ENCODE measurements at places on chromosomes 5 and 9. TPM values are rescaled to one million over a fixed set of nuclear protein-coding genes. Genes with fewer than 3 reads are reported as not detected.

DNA sequence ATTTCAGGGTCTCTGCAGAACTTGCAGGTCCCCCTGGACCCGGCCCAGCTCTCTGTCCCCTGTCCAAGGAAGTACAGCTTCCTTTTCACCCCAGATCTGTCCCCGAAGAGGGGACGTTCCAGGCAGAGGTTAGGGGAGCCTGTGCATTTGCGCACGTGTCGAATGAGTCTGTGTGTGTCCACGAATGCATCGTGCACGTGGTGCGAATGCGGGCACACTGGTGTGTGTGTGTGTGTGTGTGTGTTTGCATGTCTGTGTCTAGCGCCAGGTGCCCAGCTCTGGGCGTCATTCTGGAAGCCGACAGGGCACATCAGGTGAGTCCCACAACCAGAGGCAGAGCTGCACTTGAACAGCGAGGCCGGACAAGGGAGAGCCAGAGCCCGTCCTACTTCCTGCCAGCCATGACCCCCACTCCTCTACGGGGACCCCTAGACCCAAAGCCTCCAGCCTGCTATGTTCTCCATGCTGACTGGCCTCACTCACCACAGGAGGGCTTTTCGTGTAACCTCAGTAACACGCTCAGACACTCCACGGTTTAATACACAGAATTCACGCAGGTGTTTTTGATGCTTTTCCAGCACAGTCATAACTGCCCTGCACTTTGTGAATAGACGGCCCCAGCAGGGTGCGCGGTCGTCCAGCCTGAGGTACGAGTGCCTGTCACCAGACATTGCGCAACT, 41.3 kb upstream of the CACNA1B start:
- no peak for DNase-seq

GRCh38 chr9:88418715-88419540, 30.7 kb downstream of the SPIN1 start:
- DNase-seq, result no peak

GRCh38 chr5:1899201-1899600, 16.5 kb upstream of the IRX4 start:
- no peak for DNase-seq

DNA sequence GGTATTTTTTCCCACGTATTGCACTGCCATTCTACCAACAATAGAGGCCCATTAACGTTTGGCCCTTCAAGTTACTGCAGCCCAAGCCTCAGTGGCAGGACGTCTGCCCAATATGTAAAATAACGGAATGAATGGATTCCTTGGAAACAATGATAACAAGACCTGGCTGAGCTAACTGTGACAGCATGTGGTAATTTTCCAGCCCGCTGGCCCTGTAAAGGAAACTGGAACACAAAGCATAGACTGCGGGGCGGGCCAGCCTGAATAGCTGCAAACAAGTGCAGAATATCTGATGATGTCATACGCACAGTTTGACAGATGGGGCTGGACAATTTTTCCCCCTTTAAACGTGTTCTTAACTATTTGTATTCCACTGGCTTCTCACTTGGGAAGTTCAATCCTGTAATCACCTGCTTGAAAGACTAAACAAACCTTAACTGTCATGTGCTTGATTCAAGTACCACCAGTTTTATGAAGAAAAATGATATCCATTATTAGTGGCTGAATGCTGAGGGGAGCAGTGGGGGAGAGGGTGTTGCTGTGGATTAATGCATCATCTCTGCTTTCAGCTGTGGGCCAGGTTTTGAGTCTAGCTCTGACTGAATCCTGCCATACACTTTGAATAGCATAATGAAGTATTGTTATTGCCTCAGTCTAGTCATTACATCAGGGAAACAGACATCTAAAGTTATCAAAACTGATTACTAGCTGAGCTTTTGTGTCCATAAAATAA, 323.9 kb downstream of the TMEM161B start:
- DNase-seq, result no peak

- peak; percentile 33 for DNase-seq
Observed at GRCh38 chr5:97142521-97143254, at the start of gene LIX1. LIX1 (minus strand) TSS chr5:97142611; CDS start chr5:97142576, 35 bp downstream.

- DNase-seq, result no peak
Observed at GRCh38 chr5:116303340-116303739, 218.5 kb downstream of the COMMD10 start.

DNA sequence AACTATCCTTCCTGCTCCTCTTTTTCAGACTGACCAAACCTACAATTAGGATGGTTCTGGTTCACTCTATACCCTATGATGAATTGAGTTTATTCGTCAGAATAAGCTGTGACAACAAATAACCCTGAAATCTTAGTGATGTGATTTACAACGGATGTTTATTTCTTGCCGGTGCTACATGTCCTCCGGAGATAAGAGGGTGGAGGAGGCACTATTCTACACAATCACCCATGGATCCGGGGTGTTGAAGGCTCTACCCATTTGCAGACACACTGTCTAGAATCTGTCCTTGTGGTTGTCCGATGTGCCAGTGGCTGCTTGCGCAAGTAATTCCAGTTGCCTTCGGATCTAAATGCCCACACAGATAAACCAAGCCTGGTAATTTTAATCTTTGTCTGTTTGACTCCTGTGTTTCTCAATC, 44.7 kb downstream of the CDC14B start:
- DNase-seq, result no peak

DNA sequence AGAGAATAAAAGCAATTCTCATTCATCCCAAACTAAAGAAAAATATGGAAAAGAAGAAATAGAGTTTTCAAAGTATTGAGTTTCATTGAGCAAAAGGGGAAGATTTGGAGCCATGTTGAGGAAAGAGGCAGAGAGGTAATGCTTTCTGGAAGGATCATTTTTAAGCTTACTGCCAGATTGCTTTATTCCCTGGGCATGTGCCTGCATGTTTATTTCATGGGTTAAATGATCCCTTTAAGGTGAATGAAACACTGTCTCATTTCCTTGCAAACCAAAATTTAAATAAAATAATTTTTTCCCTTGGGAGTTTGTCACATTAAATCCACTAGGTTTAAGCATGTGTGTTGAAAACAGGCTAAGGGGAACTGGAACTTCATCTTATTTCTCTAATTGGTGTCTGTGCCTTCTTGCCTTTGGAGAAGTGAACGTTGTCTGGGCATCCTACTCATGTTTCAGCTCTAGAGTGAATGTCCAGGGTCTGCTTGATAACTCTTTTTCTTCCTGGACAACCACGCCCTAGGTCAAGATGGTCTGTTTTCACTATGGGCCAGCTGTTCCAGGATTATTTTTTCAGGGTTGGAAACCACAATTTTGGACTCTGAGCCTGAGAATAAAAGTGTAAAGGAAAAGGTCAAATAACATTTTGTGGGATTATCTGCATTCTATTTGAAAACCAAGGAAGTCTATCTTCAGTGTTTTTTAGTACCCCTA, 114.1 kb upstream of the ELL2 start:
- DNase-seq, result no peak

GRCh38 chr9:33202018-33202417, 34.9 kb upstream of the B4GALT1 start:
- DNase-seq, result no peak

The MAMDC4 gene
- 4.4 TPM for total RNA-seq

DNA sequence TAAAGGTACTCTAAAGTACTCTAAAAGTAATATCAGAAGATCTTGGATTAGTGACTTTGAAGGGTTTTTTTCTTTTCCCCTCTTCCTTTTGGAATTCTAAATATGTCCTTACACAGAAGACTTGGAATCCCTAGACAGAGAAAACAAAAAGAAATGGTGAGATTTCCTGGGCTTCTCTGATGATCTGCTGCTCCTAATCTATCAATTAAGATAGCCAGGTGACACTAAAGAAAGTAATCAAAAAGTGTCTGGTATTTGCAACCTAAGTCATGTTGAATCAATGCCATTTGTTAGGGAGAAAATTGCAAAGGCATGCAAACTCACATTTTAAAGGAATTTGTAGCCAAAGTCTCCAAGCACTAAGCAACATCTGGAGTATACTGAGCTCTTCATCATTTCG, 29.5 kb upstream of the MYO10 start:
- no peak for DNase-seq

GRCh38 chr9:18743971-18744370, 270.0 kb downstream of the ADAMTSL1 start:
- no peak for DNase-seq

DNA sequence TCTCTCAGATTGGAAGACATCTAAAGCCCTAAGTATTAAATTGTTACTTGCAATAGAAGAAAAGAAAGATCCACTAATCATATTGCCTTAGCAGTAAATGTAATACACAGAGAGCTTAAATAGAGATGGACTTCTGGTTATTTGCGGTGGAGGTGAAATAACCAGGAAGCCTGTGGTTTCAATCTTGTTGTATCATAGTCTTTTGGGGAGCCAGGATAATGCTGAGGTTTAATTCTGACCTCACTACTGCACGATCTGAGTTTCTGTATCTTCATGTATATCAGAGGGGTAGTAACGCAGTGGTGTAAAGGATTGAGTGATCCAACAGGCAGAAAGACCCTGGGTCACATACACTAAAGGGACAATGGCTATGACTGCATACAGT, 71.7 kb downstream of the ANKRD55 start:
- no peak for DNase-seq

The PAEP gene
- 2.9 TPM for total RNA-seq

- no peak for DNase-seq
Observed at GRCh38 chr5:66417781-66418180, 178.4 kb upstream of the MAST4 start.

GRCh38 chr5:131214609-131215227, 44.0 kb downstream of the LYRM7 start:
- DNase-seq, result no peak

The PCDHB5 gene
- 0.07 TPM for total RNA-seq

GRCh38 chr5:90802474-90803317, 244.1 kb downstream of the ADGRV1 start:
- DNase-seq, result peak; percentile 43

DNA sequence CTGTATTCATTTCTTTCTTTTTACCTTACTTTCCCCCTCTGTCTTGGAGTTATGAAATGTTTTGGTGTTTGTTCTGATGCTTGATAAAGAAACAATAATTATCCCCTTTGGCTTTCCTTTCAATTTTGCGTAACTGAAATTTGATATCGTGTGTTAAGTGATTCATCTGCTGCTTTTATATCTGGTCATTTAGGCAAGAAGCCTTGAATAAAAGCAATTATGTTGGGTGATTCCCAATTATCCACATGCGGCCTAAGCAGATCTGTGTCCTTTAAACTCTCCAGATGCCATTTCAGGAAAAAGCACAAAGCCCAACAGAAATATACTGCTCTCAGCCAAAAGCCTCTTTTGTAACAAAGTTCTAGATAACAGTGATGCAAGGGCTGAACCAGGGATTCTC, 92.8 kb downstream of the TAF11L14 start:
- no peak for DNase-seq

DNA sequence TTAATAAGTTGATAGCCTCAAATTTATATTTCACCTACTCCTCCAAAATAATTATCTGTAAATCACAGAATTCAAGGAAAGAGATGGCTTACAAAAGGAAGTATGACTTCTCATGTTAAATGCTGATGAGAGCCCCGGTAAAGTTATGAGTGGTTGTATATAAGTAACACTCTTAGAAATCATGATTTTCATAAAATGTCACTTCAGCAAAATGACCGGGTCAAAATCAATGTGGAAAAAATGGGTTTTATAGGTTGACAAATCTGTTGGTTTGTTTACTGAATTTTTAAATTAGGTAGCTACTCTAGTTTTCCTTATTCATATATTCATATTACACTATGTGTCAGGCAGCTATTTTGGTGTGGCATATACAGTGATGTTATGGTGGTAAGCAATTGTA, 1131.0 kb downstream of the TAF11L14 start:
- DNase-seq, result no peak

The ADAMTS6 gene
- total RNA-seq, result 14.3 TPM

DNA sequence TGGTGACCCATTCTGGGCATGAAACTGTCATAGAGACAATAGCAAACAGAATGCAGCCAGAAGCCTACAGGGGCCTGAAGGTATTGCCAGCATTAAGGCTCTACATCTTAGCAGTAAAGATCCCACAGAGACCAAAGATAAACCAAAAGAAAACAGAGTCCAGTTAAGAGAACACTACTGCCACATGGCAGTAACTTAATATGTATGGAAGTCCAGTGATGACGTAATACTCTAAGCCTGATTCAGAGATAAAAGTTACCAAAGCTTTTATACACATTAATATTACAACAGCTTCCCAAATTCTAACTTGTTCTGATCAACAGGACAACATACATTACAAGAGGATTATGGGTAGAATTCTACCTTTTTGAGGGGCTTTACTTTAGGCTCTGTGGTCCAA, 371.5 kb downstream of the PRELID2 start:
- DNase-seq, result no peak

- DNase-seq, result no peak
Observed at GRCh38 chr5:123756816-123757215, 244.8 kb downstream of the CSNK1G3 start.

The SLC6A7 gene
- total RNA-seq, result 1.6 TPM

DNA sequence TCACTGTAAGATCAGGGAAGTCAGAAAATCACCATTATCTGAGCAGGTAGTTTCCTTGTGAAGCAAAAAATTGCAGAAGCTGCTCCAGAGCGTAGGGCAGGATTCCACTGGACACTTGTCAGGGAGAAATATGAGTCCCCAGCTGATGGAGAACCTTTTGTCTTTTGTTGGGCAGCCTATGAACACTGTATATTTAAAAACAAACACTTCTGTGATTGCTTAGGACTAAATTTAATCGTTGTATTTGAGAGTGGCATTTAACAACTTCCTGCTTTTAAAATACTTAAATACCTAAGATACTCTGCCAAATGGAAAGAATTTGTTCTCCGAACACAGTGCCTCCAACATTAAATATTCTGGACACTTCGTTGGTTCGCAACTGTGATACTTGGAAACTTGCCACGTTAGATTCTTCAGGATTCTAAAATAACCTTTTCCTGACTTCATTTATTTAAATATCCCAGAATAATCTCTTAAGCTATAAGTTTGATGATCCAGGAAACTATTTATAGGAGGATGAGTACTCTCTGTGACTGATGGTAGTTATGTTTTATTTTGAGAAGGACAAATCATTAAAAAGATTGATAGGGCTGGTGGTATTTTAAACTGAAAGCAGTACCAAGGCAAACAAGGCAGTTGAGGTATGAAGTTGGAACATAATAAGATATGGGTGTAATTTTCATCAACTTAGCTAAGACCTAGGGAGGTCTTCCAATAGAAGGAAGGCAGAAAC, 2.7 kb upstream of the HSPA4 start:
- DNase-seq, result no peak

DNA sequence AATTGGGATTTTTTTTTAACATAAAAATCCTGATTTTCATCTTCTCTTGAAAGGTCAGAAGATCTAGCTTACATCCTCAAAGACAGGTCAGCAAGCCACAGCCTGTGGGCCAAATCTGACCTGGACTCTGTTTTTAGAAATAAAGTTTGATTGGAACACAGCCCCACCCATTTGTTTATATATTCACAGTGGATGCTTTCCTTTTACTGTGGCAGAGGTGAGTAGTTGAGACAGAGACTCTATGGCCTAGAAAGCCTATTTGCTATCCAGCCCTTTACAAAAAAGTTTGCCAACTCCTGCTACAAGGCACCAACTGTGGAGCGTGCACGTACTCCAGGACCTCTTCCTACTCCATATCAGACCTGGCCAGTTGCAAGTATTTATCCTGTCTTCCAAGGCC, 13.4 kb upstream of the CCNJL start:
- DNase-seq, result no peak

The DMRT2 gene
- not detected for total RNA-seq

- no peak for DNase-seq
Observed at GRCh38 chr5:139960723-139961383, 82.2 kb downstream of the NRG2 start.

The IL7R gene
- not detected for total RNA-seq

The F2RL1 gene
- total RNA-seq, result 2.1 TPM

- DNase-seq, result peak; percentile 90
Observed at GRCh38 chr5:9239071-9239470, 306.8 kb downstream of the SEMA5A start.

GRCh38 chr5:178382754-178383164, 150.2 kb upstream of the PHYKPL start:
- DNase-seq, result no peak

GRCh38 chr5:140041492-140042392, 1.4 kb downstream of the NRG2 start:
- peak; percentile 77 for DNase-seq
